ENCODE measurements at places on chromosomes 4 and X. TPM values are rescaled to one million over a fixed set of nuclear protein-coding genes. Genes with fewer than 3 reads are reported as not detected.

Gene UGT2B10
- polyA plus RNA-seq = not detected

Gene FABP2
- polyA plus RNA-seq = not detected

Gene SPACA5
- polyA plus RNA-seq = not detected

Gene HERC5
- polyA plus RNA-seq = 4.9 TPM

Gene PCDH19
- polyA plus RNA-seq = 0.08 TPM

Gene RTL9
- polyA plus RNA-seq = not detected

Gene DUX4
- not detected for polyA plus RNA-seq

Gene PPID
- polyA plus RNA-seq = 12.0 TPM

Gene PDGFC
- polyA plus RNA-seq = 4.3 TPM

Gene MSANTD1
- polyA plus RNA-seq = 1.3 TPM

Gene GLUD2
- polyA plus RNA-seq = 0.42 TPM

Gene DRP2
- 0.04 TPM for polyA plus RNA-seq

Gene TLR6
- polyA plus RNA-seq = 0.11 TPM

Gene JCHAIN
- 0.38 TPM for polyA plus RNA-seq

Gene HSFX2
- 1.3 TPM for polyA plus RNA-seq

Gene CLNK
- 0.02 TPM for polyA plus RNA-seq

Gene TLR2
- polyA plus RNA-seq = 3.2 TPM

Gene GAGE12E
- not detected for polyA plus RNA-seq
